ENCODE measurements at places on chromosomes 6 and 20. TPM values are rescaled to one million over a fixed set of nuclear protein-coding genes. Genes with fewer than 3 reads are reported as not detected.

ABHD16B gene
- 0.11 TPM for total RNA-seq

FOXQ1 gene
- not detected for total RNA-seq

MAS1 gene
- not detected for total RNA-seq

CEP85L gene
- total RNA-seq, result 29.7 TPM

PRL gene
- total RNA-seq, result not detected

SCGN gene
- not detected for total RNA-seq

PDRG1 gene
- 12.8 TPM for total RNA-seq

BRD2 gene
- 338 TPM for total RNA-seq

PGC gene
- total RNA-seq, result not detected

OR2J3 gene
- not detected for total RNA-seq

NRN1 gene
- 4.6 TPM for total RNA-seq

C20orf144 gene
- 0.27 TPM for total RNA-seq

RAMACL gene
- 0.41 TPM for total RNA-seq

ID1 gene
- 3.5 TPM for total RNA-seq

UST gene
- 2.8 TPM for total RNA-seq

COL12A1 gene
- total RNA-seq, result 0.02 TPM

MTG2 gene
- total RNA-seq, result 38.0 TPM

DEFB126 gene
- total RNA-seq, result not detected

CCN6 gene
- total RNA-seq, result 0.32 TPM

WFDC8 gene
- total RNA-seq, result not detected

SLC25A27 gene
- 1.2 TPM for total RNA-seq

TDRD6 gene
- not detected for total RNA-seq

ULBP1 gene
- 5.0 TPM for total RNA-seq

EIF6 gene
- 110 TPM for total RNA-seq

UNC5CL gene
- 1.8 TPM for total RNA-seq

ERVFRD-1 gene
- total RNA-seq, result not detected

GNAS-AS1 gene
- total RNA-seq, result 1.9 TPM

IL17A gene
- total RNA-seq, result 11.9 TPM

PKIB gene
- 3.1 TPM for total RNA-seq

QRSL1 gene
- 17.9 TPM for total RNA-seq

LGSN gene
- total RNA-seq, result not detected

ANKRD66 gene
- not detected for total RNA-seq

GHRH gene
- not detected for total RNA-seq

TRPC4AP gene
- 36.0 TPM for total RNA-seq

RIMS1 gene
- total RNA-seq, result not detected

BPIFB1 gene
- not detected for total RNA-seq

UBD gene
- not detected for total RNA-seq

NMBR gene
- total RNA-seq, result not detected

TFAP2D gene
- total RNA-seq, result not detected

TBC1D22B gene
- 14.9 TPM for total RNA-seq

LHFPL5 gene
- total RNA-seq, result not detected

ENPP4 gene
- 6.6 TPM for total RNA-seq

TNXB gene
- total RNA-seq, result 3.8 TPM

PRDM13 gene
- total RNA-seq, result not detected

SCRT2 gene
- not detected for total RNA-seq

BPIFA1 gene
- not detected for total RNA-seq

CD24 gene
- not detected for total RNA-seq

BTNL2 gene
- not detected for total RNA-seq

SESN1 gene
- 9.7 TPM for total RNA-seq

VPS52 gene
- total RNA-seq, result 45.2 TPM

LIN28B gene
- total RNA-seq, result not detected

DEFB124 gene
- not detected for total RNA-seq

PPARD gene
- 16.5 TPM for total RNA-seq

Data from activated CD4-positive, alpha-beta T cell treated with anti-CD3 and anti-CD28 coated beads for 36 hours (primary cell).